Mesothelial cell of epicardium (in vitro differentiated cells): ENCODE measurements at places on chromosomes 11 and 22. TPM values are rescaled to one million over a fixed set of nuclear protein-coding genes. Genes with fewer than 3 reads are reported as not detected.

DNA sequence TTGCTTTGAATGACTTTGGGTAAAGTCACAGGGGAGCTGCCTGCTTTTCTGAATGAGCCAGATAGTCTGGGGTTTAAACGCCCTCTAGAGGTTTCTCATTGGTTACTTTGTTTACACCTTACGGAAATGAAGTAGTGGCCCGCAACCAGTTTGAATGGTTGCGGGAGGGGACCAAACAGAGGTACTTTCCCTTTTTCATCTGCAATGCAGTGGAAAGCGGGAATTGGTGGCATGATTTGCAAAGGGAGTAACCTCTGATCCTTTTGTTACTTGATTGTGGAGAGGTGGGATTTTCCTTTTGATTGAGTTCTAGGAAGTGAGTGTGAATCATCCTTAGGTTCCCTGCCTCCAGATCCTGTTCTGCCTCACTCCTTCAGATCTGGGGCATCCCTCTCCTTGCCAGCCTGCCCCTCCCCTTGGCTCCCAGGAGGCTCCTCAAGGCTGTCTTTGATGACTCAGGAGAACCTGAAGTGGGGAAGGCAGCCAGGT, 15.9 kb upstream of the GLYATL1 start:
- H3K27ac ChIP-seq, result no peak overlapping the region
- peaks cover 16% of the 10 kb centered on the region for H3K4me1 ChIP-seq
- DNase-seq, result no peak
- no peak overlapping the region for H3K4me3 ChIP-seq
- H3K27me3 ChIP-seq, result peaks cover 43% of the 10 kb centered on the region

GRCh38 chr11:79352349-79352703, 88.5 kb downstream of the TENM4 start:
- no peak overlapping the region for H3K4me3 ChIP-seq
- H3K27me3 ChIP-seq, result no peaks in the 10 kb centered on the region
- no peak overlapping the region for H3K27ac ChIP-seq
- no peaks in the 10 kb centered on the region for H3K36me3 ChIP-seq
- peaks cover 2% of the 10 kb centered on the region for H3K4me1 ChIP-seq

DNA sequence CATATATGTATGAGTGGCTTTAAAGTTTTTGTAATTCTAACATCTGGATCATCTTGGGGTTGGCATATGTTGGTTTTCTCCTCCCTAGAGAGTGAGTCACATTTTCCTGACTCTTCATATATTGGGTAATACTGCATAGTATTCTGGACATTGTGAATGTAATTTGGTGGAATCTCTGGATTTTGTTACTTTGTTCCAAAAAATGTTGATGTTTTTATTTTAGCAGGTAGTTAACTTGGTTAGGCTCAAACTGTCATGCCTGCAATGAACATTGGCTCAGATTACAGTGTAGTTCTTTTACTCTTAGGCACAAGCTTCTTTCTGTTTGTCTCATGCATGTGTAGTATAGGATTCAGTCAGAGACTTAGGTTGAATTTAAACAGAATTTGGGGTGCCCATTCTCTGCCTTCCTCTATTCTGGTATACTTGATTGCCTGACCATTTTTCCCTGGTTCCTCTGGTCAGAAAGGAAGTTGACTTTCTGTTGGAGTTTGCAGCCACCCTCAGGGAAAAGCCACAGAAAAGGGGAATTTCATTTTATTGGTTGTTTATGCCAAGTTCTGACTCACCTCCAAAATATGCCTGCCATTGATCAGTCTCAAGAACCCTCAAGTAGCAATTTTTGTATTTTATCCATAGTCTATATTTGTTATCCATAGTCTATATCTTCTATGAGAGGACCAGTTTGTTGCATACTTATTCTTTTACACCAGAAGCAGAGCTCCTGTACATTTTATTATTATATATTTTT, 151.7 kb downstream of the UVRAG start:
- no peak overlapping the region for H3K27ac ChIP-seq
- peaks cover 17% of the 10 kb centered on the region for H3K36me3 ChIP-seq
- peaks cover 29% of the 10 kb centered on the region for H3K4me1 ChIP-seq
- no peak for DNase-seq
- no peaks in the 10 kb centered on the region for H3K27me3 ChIP-seq

Gene TENM4
- total RNA-seq, result 177 to 187 TPM (median 181 TPM) in 3 replicates

DNA sequence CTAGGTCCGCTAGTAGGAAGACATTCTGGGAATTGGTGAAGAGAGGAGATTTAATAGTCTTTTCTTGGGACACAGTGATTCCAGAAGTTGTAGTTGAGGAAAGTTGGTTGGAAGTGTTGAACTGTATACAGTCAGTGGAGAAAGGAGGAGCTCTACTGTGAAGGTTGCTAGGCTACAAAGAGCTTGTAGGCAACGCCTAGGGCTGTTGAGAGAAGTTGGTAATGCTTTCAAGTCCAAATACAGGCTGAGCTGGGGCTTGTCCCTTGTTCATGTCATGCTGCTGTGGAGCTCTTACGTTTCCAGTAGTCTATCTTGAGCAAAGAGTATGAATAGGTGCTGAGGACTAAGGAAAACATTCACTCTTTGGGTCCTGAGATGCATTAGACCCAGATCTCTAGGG, 1.1 kb downstream of the TBCEL start:
- peaks cover 2% of the 10 kb centered on the region for H3K36me3 ChIP-seq
- H3K4me3 ChIP-seq, result peak overlapping the region; percentile 87
- no peak for DNase-seq
- peaks cover 5% of the 10 kb centered on the region for H3K27me3 ChIP-seq
- H3K4me1 ChIP-seq, result peaks cover 15% of the 10 kb centered on the region

Gene APOBEC3F
- 19.0 to 23.8 TPM (median 21.4 TPM) in 3 replicates for total RNA-seq

Gene RPLP2
- 1,651 to 1,738 TPM (median 1,657 TPM) in 3 replicates for total RNA-seq

DNA sequence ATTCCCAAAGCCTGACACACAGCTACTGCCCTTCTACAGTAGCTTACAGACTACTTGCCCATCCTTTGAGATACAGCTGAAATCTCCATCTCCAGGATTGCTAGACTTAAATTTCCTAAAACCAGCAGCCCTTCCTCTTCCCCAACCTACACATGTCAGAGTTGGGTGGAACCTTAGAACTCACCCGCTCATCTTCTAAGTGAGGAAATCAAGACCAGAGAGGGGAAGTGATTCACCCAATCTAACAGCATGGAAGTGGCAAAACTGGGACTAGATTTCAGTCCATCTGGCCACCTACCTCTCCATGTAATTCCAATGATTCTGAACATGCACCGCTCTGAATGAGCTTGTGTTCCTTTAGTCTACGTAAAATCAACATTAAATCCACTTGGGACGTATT, 1.0 kb upstream of the TMEM86A start:
- no peaks in the 10 kb centered on the region for H3K36me3 ChIP-seq
- H3K27me3 ChIP-seq, result peaks cover 4% of the 10 kb centered on the region
- H3K4me3 ChIP-seq, result no peak overlapping the region
- no peak overlapping the region for H3K27ac ChIP-seq

Gene ELP4
- total RNA-seq, result 18.9 to 21.0 TPM (median 19.5 TPM) in 3 replicates

Gene MMP1
- total RNA-seq, result 0.13 to 0.18 TPM in 2 of 3 replicates, not detected in the other

Gene IGHMBP2
- 28.3 to 29.0 TPM (median 28.5 TPM) in 3 replicates for total RNA-seq

DNA sequence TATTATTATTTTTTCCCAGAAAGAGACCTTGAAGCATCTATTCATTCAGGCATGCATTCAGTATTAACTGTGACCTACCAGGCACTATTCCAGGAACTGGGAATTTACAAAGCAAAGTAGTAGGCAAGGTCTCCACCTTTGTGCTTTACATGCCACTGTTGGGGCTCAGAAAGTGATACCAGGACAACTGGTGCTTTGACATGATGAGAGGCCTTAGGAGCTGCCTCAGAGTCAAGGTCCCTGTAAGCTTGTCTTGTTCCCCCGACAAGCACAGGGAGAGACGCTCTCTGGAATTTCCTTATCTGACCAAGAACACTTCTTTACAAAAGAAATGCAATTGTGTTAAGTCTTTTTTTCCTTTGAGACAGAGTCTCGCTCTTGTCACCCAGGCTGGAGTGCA, 2.3 kb upstream of the HMOX1 start:
- peaks cover 46% of the 10 kb centered on the region for H3K4me1 ChIP-seq
- H3K36me3 ChIP-seq, result no peaks in the 10 kb centered on the region
- H3K27me3 ChIP-seq, result no peaks in the 10 kb centered on the region
- no peak overlapping the region for H3K4me3 ChIP-seq

Gene NCAPH2
- 57.9 to 63.1 TPM (median 60.3 TPM) in 3 replicates for total RNA-seq
